ENCODE measurements at places on chromosomes 4 and X.

- DNase-seq: no peak
These were observed 156.6 kb downstream of the GATB start for GRCh38 chr4:151604238-151604637.

- DNase-seq: no peak
These were observed 27.8 kb upstream of the SLC2A9 start for GRCh38 chr4:10048941-10049697.

DNA sequence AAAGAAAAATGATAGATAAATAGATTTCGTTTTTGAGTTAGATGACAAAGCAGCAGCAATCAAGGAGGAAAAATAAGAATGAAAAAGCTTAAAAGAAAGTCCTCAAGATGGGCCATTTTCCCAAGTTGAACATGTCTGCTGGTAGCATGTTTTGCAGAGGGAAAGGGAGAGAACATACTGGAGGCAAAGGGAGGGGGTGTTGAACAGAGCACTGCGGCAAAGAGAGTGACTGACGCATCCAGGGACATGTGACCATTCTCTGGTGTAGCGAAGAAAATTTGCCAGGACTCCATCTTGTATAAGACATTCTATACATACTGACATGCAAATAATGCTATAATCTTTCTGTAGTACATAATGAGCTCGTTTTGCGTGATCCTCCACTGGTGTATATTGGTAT lies 1.2 kb downstream of the LINC00632 start:
- peak; percentile 68 for DNase-seq

DNA sequence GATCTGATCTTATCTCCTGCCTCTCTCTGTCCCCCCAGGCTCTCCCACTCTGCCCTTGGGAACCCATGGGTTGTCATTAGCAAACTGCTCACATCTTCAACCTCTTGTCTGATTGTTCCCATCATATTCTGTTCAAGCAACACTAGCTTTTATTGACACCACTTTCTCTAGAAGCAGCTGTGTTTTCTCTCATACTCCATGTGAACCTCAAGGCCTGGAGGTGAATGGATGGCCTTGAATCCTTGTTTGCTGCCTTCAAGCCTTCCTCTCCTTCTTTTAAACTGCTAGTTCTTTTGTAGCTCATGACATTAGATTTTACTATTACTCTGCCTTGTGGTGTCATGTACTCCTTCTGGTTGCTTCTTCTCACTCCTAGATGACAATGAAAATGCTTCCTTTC lies 149.5 kb upstream of the WDFY3 start:
- no peak for DNase-seq

DNA sequence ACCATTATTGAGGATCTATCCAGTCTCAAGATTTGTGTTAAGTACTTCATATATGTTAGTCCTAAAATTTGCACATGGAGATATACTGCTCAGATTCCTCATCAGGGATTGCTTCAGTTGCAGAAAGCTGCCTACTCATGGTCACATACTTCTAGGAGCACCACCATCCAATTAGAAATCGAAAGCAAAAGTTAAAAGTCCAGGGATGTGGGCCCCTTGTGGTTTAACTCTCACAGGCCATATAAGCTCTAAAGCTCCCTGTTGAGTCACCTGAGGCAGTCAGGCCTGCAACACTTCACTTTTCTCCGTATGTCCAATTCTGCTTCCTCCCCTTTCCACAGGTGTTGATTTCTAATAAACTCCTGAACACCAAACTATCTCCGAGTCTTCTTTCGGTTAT lies 84.2 kb downstream of the CNOT6L start:
- DNase-seq: no peak

GRCh38 chr4:177159600-177159999 lies 150.1 kb upstream of the NEIL3 start:
- DNase-seq: no peak

- no peak for DNase-seq
These were observed 7.0 kb downstream of the APLN start for GRCh38 chrX:129647418-129648410.

GRCh38 chrX:397575-397974 lies 10.9 kb upstream of the PPP2R3B start:
- DNase-seq: peak; percentile 85

GRCh38 chr4:112075129-112075753 lies 70.0 kb upstream of the FAM241A start:
- no peak for DNase-seq

DNA sequence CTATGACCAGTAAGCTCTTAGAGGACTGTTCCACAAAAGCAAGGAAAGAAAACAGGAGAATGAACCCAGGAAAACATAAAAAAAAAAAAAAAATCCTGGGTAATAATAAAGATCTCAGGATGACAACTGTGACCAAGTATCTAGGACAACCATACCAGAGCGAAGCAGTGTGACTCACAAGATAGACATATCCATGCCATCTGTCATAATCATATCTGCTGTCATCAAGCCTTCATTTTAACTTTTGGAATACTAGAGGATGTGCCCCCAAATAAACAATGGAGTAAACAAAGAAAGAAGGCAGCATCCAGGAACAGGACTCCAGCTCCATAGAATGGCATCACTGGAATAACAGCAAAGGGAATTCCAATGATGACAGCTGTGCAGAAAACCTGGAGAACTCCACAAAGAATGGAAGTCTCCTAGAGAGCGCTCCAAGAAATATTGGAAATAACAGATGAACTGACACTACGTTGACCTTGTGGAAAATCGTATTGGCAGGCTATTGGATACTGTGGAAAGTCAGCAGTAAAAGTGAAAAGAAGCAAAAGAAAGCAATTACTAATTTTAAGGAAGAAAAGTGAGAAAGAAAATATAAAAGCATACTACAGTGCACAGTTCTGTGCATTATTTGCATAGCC lies 35.3 kb downstream of the HPGDS start:
- no peak for DNase-seq

DNA sequence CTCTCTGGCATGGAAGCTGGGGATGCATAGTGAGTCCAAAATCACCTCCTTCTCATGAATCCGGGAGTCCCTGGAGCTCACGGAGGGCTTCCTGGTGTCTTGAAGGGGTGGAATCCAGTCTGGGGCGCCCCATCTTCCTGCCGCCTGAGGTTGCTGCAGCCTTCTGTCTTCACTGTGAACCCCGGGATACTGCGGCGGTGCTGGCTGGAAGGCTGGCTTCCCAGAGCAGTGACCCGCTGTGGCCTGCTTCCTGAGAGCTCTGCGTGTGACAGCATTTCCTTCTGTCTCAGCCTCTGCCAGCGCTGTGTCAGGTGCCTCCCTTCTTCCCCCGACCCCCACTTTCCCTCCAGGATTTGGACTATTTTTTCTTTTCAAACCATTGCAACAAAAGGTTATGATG lies 98.8 kb upstream of the STOX2 start:
- DNase-seq: no peak

GRCh38 chr4:3740256-3740655 lies 25.9 kb upstream of the ADRA2C start:
- no peak for DNase-seq

- DNase-seq: no peak
These were observed 292.1 kb downstream of the STIM2 start for GRCh38 chr4:27152703-27153102.

DNA sequence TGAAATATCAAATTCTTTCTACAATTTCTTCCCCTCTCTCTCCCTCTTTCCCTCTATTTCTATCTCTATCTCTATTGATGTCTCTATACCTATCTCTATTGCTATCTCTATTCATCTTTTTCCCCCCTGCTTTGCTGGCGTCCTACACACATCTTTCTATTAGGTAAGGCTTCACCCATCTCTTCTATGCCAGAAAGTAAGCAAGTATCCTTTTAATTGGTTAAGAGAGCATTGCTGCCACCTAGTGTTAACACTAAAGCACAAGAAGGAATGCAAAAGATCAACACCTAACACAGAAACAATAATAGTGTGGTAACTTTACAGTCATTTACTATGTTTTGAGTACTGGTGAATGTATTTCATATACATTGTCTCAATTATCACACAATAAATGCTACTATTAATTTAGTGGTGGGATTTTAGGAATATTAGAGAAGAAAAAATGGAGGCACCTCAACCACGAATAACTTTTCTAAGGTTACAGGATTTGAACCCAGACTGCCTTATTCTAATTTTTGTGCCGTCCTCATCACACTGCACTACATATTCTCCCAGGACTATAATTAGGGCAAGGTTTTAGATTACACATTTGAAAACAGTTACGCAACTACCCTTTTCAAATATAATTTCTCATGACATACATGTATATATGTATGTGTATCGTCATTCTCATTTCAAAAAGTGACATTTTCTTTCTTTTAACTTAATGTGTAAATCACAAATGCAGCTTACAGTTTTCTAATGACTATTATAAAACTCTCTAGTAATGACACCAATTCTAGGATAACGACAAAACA lies 3.7 kb upstream of the C4orf36 start:
- DNase-seq: no peak

GRCh38 chr4:88216395-88216794 lies 58.0 kb upstream of the ABCG2 start:
- no peak for DNase-seq

DNA sequence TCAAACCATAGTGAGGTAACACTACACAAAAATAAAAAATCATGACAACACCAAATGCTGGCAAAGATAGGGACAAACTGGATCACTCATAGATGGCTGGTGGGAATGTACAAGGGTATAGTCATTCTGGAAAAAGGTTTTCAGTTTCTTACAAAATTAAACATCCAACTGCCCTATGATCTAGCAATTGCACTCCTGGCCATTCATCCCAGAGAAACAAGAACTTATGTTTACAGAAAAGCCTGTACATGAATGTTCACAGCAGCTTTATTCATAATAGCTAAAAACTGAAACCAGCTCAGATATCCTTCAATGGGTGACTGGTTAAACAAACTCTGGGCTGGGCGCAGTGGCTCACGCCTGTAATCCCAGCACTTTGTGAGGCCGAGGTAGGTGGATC lies 43.3 kb downstream of the NYX start:
- DNase-seq: no peak

GRCh38 chr4:8534129-8534528 lies 46.1 kb upstream of the GPR78 start:
- DNase-seq: no peak

DNA sequence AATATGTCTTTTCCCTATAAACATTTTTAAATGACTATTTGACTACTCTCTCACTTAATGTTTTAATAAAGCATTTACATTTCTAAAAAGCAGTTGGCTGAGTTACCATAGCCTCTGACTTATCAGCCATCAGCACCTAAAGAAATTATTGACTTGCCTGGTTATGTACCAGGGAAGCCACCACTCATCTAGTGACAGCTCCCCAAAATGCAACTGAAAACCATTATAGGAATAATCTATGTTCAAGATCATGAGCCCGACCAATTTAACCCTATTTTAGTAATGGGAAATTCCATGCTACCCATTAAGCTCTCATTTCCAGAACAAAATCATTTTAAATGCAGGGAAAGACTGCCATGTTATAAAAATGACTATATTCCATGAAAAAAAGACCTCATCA lies 34.4 kb downstream of the HDX start:
- no peak for DNase-seq

DNA sequence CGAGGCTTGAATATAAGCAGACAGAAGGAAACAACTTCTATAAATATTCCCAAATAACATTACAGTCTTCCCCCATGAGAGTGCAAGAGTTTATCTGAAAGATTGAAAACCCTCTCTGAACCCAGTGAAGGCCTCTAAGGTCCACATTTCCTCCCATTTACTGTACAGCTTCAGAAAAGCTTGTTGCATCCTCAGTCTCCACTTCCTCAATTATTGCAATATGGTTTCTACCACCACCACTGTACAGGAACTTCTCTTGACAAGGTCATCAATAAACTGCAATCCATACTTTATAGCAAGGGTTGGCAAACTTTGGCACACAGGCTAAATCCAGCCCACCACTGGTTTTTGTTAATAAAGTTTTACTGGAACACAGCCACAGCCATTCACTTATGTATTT lies 239.0 kb downstream of the THOC2 start:
- no peak for DNase-seq

DNA sequence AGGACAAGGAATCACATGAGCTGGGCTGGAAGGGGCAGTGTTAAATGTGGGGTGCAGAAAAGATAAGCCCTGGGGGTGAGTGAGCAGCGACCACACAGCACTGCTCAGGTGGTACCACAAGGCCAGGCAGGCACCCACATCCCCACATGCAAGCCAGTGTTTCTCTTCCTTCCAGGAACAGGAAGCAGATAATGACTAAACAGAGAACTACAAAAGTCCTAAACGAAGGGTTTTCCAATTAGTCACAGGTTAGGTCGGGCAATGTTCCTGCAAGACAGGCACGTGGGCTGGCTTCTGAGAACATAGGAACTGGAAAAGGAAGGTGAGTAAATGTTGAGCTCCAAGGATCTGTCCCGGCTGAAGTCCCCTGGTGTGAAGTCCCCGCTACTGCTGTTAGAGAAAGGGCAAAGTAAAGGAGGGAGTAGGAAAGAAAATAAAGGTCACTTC lies 19.5 kb downstream of the RELL1 start:
- DNase-seq: no peak

- no peak for DNase-seq
These were observed 18.5 kb upstream of the KDR start for GRCh38 chr4:55143858-55144257.

DNA sequence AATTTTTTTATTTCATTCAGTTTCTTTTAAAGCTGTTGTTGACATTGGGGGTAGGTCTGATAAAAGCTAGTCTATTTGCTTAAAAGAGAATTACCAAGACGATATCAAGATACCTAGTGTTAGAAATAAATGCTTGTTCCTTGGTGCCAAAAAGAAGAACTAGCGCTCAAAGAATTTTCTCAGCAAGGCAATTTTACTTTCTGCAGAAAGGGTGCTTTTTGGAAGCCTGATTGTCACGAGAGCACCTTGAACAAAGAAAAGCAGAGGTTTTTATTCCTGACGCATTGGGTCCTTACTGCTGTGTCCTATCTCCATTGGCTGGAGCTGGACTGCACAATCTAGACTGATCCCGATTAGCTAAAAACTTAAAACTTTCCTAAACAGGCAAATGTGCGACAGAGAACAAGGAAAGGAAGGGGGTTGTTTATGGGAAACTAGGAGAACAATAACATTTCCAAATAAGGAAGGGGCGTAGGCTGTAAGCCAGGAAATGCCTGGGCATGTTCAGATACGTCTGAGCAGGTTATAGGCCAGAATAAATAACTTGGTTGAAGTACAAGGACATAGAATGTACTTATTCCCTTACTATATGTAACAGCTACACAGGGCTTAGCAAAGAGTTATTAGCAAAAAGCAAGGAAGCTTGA lies 50.3 kb upstream of the STPG2 start:
- DNase-seq: no peak

GRCh38 chr4:92231511-92231910 lies 72.3 kb upstream of the GRID2 start:
- DNase-seq: no peak

DNA sequence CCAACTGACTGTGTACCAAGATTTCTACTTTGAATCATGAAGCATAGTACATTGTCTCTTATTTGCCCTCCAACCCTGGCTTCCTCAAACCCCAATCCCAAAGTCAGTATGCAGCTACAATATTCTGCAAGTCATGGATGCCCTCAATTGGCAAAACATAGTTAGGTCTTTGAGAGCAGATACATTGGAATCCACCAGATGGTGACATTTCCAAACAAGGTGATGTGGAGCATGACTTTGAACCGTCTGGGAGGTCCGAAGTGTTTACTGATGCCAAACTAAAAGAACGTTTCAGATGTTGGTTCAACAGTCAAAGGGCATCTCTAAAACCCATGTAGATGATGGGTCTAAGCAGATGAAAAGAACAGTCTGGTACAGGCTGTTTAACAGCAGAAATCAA lies 43.7 kb upstream of the FRMD7 start:
- DNase-seq: no peak
